ENCODE measurements at places on chromosomes 6 and 20.

DNA sequence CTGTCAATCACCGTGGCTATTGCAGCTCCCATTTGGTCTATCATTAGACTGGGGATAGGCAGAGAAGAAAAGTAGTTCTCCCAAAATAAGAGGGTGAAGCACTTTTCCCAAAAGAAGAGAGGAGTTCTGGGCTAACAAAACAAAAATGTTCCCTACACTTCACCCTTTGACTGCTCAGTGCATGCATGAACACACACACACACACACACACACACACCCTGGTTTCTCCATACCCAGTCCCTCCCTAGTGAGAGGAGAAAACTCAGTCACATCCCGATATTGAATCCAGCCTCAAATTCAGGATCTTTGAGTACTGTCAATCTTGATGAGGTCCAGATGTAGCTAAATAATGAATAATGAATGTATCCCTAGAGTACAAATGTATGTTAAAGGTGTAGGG is 4.6 kb upstream of the TBPL1 start:
- no peak for DNase-seq

GRCh38 chr6:33609019-33609418 is 12.1 kb upstream of the ITPR3 start:
- DNase-seq, result no peak

- DNase-seq, result no peak
These were observed 68.8 kb downstream of the EYS start for GRCh38 chr6:65638047-65638831.

- no peak for DNase-seq
These were observed 67.1 kb upstream of the GRIK2 start for GRCh38 chr6:101326411-101326810.

DNA sequence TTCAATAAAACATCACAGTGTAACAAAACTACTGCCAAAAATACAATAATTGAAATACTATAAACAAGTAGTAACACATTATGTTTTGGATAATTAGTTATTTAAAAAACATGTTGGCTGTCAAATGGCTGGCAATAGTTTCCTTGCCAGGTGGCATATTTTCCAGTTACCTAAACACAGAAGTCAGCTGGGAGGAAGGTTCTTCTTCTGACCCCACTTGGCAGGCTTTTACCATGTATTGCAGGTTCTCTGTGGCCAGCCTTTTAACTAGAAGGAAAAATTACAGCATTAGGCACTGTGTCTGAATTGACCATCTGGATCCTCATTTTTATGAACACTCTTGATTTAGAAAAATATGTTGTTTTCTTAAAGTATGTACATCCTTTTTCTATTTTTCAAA is 131.4 kb downstream of the MMS22L start:
- no peak for DNase-seq

DNA sequence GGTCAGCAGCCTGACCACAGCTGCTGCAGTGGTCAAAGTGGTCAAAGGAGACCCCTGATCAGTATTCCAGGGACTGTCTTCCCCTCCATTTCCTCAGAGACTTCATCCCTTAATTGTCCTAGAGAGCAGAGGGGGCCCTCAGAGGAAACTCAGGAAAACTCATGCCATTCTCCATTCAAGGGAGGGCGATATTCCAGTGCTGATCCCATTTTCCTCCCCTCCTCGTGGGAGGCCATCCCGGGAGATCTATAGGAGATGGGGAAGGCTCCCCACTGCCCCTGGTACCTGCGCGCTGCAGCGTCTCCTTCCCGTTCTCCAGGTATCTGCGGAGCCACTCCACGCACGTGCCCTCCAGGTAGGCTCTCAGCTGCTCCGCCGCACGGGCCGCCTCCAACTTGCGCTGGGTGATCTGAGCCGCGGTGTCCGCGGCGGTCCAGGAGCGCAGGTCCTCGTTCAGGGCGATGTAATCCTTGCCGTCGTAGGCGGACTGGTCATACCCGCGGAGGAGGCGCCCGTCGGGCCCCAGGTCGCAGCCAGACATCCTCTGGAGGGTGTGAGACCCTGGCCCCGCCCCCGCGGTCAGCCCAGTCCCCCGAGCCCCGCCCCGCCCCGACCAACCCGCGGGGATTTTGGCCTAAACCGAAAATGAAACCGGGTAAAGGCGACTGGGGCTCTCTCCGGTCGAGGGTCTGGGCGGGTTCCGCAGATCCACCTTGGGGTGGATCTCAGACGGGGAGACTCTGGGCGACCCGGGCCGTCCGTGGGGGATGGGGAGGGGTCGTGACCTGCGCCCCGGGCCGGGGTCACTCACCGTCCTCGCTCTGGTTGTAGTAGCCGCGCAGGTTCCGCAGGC is 878 bp downstream of the HLA-C start:
- no peak for DNase-seq

- no peak for DNase-seq
These were observed 16.8 kb downstream of the BCL2L1 start for GRCh38 chr20:31705598-31706597.

DNA sequence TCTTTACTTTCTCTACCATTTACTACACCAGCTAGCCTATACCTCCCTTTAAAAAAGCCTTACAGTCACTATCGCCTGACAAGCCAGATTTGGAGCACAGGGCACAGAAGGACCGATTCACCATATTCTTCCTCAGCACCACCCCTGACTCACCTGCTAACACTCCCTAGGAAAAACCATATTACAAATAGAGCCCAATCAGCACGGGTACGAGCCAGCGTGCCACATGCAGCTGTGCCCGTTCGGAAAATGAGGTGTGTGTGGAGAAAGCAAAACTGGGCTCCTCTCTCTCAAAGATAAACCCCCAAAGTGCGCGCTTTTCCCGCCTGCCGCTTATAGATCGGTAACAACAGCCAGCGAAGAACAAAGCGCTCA is 1.2 kb downstream of the SYNCRIP start:
- no peak for DNase-seq

DNA sequence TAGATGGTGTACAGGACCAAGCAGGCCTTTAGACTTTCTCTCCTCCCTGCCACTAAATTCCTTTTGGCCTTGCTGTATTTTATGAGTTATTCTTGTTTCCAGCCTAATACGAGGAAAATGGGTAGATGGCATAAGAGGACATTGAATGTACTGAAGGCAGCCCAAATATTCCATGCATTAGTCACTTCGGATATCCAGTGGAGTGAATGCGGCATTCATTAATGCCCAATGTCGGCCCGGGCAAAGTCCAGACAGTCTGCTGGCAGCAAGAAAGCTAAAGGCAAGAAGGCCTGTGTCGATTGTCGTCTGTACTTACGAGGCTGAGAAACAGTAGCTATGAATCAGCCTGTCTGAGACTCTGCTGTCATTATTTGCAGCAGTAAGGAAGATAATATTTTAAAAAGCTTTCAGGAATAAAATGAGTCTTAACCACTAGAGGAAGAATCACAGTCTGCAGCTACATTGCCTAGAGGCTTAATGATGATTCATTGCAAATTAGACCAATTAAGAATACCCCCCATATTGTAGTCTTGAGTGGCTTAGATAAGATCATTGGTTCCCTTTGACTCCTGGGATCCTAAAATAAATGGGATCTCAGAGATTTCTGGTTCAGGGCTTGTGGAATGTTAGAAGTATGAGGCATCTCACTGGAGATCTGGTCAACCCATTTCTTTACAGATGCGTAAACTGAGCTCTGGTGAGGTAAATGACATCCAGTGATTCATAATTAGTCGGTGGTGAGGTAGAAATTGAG is 534.1 kb upstream of the JAG1 start:
- no peak for DNase-seq

DNA sequence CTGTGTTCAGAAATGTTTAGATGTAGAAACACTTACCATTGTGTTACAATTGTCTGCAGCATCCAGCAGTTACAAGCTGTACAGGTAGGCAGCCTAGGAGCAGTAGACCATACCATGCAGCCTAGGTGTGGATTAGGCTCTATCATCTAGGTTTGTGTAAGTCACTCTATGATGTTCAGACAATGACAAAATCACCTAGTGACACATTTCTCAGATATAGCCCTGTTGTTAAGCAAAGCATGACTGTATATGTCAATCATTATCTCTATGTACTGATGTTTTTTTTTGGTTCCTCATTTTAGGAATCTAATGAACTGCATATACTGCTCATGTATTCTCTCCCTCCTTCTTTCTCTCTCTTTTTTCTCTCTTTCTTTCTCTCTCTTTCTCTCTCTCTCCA is 22.2 kb downstream of the CST8 start:
- DNase-seq, result no peak

DNA sequence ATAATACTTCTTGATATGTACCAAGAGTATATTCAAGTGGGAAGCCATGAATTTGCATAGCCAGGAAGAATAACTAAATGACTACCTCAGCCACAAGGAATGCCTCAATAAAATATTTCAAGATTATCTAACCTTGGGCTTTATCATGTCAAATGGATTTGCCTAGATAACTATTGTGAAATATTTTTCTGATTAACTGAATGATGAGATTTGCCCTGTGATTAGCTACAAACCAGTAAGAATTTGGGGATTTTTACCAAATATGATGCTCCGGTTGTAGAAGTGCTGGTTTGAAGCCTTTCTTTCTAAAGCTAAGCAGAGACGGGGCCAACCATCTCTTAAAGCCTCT is 125.6 kb upstream of the LAMP5 start:
- DNase-seq, result no peak

DNA sequence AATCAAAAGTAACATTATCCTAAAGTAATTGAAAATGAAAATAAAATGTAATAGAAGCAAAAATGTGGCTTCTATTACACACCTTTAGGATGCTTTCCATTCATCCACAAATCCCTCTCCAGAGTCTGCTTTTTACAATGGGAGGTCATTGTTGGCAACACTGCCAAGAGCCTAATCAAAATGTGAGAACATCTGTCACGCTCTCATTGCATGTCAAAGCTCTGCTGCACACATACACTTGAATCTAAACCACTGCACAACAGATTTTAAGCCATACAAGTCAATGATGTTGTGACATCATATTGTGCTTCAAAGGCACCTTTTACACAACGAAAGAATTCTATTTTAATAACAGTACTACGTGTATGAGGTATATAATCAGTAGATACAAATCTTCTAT is 82.1 kb downstream of the PREP start:
- no peak for DNase-seq

DNA sequence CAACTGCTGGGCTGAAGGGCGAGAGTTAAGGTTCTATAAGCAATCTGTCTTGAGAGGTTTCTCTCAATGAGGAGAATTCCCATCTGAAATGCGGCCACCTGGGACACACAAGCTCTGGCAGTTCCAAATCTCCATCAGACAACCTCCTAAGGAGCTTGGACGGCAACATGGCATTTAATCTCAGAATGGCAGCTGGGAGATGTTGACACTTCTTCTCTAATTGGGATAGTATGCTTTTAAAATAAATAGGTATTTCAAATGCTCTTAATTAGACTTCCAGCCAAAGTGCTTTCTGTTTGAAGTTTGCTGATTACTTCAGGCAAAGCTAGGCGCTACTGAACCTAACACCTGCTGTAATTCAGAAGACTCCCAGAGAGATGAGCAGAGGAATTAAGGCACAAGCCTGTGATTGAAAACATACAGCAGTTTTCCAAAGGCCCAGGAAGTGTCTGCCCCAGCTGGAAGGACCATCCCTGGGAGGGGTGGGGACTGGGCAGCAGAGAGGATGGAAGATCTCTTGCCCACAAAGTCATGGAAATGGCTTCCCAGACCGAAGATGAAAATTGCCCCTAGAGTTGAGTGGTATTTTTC is 59.1 kb upstream of the KCNK16 start:
- DNase-seq, result no peak

DNA sequence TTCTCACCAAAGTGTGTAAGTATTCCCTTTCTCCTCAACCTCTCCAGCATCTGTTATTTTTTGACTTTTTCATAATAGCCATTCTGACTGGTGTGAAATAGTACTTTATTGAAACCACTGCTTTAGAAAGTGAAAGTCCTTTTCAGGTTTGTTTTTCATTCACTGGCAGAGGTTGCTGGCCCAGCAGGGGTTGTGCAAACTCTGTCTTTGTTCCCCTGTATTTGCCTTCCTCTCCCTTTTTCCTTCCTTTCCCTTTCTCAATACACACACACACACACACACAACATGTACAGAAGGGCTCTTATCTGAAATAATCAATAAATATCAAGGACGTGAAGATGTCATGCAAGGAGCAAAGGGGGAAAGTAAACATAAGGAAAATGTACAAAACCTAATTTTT is 99.8 kb downstream of the LY86 start:
- DNase-seq, result no peak

DNA sequence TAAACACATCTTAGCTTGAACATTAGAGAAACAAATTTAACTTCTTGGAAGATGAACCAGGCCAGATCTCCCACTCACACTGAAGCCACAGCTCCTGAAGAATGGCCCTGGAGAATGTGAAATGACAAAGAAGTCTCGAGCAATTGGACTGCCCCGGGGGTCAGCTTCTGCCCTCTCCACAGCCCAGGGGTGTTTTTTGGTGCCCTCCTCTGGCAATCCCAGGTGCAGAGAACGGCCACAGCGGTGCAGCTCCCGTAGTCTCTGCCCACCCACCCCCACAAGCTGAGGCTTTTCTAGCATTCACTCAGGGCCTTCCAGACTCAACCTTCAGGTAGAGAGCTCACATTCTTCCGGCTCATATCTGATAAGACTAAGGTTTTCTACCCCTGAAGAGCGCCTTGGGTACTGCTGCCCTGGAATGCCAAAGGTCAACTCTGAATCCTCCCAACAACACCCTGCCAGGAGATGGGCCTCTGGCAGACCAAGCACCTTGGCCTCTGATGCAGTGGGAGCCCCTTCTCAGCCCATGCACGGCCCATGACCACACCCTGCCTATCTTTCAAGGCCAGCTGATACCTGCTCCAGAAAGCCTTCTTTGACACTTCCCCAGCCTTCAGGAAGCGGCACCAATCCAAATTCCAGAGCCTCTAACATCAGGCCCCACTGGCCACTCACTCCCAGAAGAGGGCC is 208.3 kb downstream of the SYNDIG1 start:
- no peak for DNase-seq

DNA sequence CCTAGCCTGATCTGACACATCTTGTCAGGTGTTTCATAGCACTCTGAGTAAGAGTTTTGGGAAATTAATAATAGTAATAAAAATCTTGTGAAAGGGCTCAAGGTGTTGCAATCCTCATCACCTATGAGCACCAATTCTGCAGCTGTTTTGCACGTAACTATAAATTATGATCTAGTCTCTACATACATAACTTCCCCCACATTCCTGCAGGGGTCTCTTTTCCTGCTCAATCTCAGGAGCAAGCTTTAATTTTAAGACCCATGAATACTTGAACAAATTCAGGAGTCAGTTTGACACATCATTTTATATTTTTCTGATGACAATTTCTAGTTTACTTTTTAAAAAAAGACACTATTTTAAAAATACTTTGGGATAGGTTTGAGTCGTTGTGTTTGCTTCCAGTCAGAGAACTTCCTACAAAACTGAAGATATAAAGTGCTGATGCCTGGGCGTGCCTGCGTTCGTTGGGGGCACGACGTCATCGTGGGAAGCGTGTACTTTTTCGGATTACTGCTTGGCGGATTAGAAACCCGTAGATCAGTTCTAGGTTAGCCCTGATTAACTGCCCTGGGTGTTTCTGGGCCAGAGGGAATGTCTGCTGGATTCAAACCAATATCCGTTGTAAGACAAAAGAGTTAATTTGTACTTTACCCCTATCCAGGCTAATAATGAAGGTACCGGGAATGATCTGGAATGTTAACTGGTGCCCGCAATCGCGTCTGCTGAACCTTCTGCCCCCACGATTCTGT is 1.0 kb upstream of the E2F3 start:
- DNase-seq, result peak; percentile 2

All from Panc1 (cell line).